ENCODE measurements at places on chromosomes 11 and 22.

- DNase-seq = no peak
Observed at GRCh38 chr22:48551716-48552268, 1275.9 kb downstream of the BRD1 start.

DNA sequence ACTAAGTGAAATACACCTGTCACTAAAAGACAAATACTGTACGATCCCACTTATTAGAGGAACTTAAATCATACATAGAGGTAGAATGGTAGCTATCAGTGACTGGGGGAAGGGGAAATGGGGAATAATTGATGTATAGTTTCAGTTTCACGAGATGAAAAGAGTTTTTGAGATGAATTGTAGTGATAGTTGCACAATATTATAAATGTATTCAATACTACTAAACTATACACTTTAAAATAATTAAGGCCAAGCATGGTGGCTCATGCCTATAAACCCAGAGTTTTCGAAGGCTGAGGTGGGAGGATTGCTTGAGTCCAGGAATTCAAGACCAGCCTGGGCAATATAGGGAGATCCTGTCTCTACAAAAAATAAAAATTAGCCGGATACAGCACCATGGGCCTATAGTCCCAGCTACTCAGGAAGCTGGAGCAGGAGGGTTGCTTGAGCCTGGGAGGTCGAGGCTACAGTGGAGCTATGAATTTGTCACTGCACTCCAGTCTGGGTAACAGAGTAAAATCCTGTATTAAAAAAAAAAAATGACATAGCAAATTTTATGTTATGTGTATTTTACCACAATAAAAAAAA is 40.4 kb downstream of the SERPIND1 start:
- no peak for DNase-seq

- peak; percentile 53 for DNase-seq
Observed at GRCh38 chr11:65549096-65549495, 9.1 kb downstream of the LTBP3 start.

DNA sequence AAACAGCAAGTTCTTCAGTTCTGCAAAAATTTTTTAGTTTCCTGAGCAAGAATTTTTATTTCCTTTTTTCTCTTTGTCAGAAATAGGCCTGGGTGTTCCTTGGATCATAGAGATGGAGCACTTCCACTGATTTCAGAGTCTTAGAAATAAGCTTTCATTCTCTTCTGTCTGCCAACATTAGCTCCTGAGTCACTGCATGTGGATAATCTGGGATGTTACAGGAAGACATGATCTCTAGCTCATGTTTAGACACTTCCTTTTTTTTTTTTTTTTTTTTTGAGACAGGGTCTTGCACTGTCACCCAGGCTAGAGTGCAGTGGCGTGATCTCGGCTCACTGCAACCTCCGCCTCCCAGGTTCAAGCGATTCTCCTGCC is 13.2 kb upstream of the TMEM218 start:
- DNase-seq = peak; percentile 51

DNA sequence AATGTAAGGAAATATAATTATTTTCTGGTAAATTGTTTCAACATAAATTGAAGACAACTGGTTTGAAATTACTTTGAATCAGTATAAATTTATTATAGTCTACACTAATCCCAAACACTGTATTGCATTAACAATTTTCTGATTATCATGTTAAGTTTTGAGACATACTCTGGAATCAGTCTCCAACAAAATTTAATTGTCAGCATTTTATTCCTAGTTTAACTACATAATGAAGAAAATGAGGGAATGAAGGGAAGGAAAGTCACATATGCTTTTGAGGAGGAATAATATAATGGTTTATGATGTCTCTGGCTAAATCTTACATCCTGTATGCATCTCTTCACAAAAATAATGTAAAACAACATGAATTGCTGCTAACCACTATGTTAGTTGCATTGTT is 14.2 kb downstream of the OR52E1 start:
- DNase-seq = no peak

GRCh38 chr22:44409211-44409973 is 88.6 kb downstream of the RTL6 start:
- no peak for DNase-seq

GRCh38 chr11:46353698-46354097 is 6.4 kb downstream of the DGKZ start:
- peak; percentile 45 for DNase-seq

DNA sequence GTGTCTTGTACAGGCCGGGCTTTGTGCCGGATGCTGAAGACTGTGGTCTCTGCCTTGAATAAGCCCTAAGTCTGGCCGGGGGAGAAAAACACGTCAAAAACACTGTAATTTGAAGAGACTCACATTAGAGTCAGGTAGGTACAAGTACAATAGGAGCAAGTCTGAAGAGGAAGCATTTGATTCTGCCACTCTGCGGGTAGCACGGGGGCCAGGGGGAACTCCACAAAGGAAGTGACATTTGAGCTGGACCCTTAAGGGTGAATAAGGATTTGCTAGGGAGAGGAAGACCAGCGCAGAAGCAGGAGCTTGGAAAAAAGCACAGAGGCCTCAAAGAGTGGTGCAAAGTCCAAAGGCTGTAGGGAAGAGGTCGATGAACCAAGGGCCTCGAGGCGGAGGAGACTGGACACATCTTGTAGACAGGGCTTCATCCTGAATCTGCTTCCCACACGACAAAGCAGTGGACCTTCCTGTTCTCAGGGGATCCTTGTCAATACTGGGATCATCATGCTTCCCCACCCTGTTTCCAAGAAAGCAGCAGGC is 38.7 kb downstream of the BUD13 start:
- no peak for DNase-seq

DNA sequence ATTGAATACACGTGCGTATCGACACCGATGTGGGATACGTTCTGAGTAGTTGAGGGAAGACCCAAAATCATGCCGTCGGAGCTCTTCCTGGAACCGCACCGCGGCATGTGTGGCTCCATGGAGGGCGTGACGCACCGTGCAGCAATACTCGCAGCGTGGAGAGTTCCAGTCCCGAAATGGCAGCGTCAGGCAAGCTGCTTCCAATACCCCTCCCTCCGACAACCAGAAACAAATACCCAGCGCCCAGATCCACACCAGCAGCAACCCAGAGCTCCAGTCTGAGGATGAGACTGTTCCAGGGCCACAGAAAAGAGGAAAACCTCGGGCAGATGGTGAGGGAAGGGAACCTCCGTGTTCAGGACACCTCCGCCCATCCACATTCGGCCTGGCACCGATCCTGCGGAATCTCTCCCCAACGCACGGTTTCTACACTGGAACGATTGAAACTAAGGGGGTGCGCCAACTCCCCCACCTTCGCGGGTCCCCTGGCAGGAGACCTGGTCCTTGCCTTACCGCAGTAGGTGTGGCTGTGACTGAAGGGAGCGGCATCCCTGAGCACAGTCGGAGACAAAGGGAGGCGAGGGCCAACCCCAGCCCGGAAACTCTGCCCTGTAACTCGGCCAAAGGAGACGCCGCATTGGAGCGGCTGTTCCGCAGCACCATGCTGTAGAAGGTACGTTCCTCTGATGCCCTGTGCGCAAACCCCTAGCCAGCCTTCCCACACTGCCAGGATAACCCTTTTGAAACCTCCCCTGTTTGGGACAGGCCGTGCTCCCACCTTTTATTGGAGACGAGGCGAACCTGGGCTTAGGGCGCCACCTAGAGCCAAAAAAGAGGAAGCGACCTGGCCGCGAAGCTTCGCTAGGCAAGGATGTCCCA is 28.2 kb downstream of the DBX1 start:
- peak; percentile 15 for DNase-seq

- DNase-seq = peak; percentile 47
Observed at GRCh38 chr22:49825944-49826602, 1.6 kb downstream of the BRD1 start.

- no peak for DNase-seq
Observed at GRCh38 chr22:49785841-49786471, 41.7 kb downstream of the BRD1 start.

DNA sequence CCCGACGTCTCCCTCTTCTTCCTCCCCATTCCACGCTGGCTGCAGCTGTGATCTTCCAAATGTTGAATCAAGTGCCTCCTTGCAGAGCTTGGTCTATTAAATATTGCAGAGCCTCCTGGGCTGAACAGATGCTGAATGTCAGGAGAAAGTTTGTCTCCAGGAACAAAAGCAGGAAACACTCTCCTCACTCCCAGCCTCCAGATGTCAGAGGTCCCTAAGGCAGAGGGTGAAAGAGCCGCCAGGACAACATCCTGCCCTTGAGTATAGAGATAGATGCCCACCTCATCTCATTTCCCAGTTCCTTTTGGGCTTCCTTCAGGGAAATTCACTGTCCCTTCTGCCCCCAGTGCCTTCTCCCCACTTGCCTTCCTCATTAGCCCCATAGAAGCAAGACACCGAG is 40.8 kb upstream of the IGSF9B start:
- DNase-seq = no peak

- peak; percentile 43 for DNase-seq
Observed at GRCh38 chr11:112453601-112454577, 193.2 kb upstream of the PLET1 start.

DNA sequence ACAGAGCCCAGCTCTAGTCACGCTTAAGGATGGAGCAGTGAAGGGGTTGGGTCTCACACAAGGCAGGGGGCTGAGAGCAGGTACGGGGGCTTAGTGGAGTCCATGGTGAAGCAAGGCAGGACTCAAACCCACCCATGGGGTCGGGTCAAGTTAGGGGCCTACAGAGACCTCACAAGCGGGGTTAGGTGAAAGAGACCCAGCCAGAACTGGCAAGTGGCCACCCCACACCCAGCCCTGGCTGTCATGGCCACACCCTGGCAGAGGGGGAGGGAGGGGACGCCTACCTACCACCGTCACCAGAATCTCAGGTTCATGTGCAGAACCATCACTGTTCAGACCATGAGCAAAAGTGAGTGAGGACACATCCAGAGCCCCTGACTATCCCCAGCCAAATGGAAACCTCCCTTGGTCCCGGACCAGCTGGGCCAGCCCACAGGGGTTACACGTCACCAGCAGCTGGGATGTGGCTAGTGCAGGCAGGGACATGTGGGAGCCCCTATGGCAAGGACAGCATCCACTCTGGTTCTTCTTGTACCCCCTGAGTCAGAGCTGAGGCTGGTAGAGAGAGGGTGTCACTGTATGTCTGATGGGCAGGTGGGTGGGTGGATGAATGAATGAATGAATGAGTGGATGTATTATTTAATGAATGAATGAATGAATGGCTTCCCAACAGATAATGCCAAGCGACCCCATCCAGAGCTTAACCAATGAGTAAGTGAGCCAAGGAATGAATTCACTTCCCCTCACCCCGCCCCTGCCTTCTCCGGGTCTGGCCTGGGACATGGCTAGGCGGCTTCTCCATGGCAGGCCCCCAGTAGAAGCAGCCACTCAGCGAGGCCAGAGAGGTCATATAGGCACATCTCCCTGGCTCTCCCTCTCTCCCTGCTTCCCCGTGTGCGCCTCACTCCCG is 681.6 kb downstream of the TBC1D22A start:
- DNase-seq = no peak

- DNase-seq = peak; percentile 86
Observed at GRCh38 chr11:61129639-61130523, 27.6 kb downstream of the CD5 start.

GRCh38 chr22:45631140-45631840 is 40.3 kb upstream of the ATXN10 start:
- DNase-seq = no peak

DNA sequence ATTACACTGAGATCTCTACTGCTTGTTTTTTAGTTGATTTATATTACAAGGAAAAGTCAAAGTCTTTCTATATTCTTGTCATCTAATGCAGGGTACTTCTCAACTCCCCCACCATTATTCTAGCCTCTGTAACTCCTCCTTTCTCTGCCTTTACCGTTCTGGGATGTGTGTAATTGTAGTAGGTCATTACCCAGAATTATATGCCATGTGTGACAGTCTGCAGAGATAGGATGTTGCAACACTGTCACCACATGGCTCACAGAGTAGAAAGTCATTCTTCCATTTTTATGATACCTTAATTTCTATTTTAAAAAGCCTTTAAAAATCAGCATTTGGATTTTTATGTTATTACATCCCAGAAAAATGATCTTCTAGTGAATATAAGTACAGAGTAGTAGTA is 32.7 kb downstream of the ZNF143 start:
- DNase-seq = peak; percentile 1

All from inflammatory macrophage (primary cell).